ENCODE measurements at places on chromosomes 7 and 10.

GRCh38 chr10:96387161-96387560, 28.4 kb upstream of the OPALIN start:
- no peak for DNase-seq

- DNase-seq = no peak
These were observed 575 bp downstream of the PLPP4 start for GRCh38 chr10:120457431-120458172.

DNA sequence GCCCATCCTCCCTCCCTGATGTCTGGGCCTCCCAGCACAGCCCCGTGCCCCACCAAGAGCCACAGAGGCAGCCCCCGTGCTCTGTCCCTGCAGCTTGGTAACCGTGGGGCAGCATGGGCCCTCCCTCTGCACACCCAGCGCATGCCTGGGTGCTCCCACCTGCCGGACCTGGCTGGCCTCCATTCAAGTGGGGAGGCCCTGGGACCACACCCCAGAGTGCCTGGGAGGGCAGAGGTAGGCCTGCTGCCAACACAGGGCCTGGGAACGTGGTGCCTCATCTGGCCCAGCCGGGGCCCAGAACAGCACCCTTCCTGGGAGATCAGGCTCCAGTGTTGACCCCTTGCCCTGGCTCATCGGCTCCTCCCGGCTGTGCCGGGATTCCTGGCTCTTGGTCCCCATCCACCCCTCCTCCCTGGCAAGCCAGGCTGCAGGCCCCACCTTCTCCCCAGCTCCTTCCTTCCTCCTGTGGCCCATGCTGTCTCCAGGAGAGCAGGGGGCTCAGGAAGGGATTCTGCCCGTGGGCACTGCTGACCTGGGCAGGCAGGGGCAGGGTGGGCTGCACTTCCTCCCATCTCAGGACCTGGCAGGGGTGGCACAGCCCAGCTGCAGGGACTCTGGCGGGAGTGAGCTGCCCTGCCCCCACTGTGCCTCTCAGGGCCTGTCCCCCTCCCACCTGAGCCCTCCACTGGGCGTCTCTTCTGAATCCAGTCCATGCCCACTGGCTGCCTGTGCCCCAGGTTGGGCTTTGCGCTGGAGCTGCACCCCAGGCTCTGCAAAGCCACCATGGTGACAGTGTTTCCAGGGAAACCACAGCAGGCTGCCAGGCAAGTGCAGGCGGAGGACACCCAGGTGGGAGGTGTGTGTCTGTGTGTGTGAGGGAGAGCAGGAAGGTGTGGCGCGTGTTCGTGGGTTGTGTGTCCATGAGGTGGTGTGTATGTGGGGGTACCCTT, 32.6 kb downstream of the PWWP2B start:
- no peak for DNase-seq

DNA sequence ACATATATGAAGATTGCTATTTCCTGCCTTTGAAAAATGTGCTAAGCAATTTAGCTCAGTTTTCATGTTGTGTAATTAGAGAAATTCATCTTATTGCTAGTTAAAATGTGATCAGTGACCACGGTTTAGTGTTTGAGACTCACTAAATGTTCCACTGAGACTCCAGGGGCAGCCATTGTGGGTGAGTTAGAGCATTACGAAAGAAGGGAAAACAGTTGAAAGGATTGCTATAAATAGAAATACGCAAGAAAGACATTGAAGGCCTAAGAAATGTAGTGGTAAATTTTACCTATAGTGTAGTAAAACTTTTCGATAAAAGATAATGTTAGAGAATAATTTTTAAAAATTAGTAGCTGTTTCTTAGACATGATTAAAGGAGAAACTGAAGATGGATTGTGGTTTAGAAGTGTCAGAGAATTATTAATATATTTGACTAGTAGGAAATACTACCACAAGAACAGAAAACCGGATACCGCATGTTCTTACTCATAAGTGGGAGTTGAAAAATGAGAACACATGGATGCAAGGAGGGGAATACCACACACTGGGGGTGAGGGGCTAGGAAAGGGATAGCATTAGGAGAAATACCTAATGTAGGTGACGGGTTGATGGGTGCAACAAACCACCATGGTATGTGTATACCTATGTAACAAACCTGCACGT, 394.5 kb downstream of the SEMA3D start:
- no peak for DNase-seq

GRCh38 chr10:11598712-11599397, 12.6 kb downstream of the USP6NL start:
- DNase-seq = no peak

- no peak for DNase-seq
These were observed 2.2 kb downstream of the GIMAP4 start for GRCh38 chr7:150569245-150569955.

- no peak for DNase-seq
These were observed 319.0 kb downstream of the PLXNA4 start for GRCh38 chr7:132257253-132257652.

DNA sequence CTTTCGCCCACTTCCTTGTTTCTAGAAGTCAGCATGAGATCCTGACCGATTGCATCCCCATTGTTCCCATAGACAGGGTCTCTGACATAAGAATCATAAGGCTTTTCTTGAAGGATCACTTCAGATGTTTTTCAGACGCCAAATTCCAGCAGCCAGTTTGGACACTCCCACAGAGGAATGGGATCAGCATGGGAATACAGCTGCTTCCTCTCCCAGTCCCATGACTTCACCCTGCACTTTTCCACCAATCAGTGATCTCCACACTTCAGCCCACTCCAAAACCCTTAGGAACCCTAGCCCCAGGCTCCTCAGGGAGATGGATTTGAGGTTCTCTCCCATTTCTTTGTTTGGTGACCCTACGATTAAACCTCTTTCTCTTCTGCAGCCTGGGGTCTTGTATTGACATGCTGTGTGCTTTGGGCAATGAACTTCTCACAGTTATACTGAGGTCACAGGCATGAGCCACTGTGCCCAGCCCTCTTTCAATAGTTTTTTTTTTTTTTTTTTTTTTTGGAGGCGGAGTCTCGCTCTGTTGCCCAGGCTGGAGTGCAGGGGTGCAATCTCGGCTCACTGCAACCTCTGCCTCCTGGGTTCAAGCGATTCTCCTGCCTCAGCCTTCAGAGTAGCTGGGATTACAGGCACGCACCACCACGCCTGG, 52.8 kb upstream of the CHST3 start:
- no peak for DNase-seq

GRCh38 chr10:124944982-124945381, 3.1 kb downstream of the ZRANB1 start:
- no peak for DNase-seq

DNA sequence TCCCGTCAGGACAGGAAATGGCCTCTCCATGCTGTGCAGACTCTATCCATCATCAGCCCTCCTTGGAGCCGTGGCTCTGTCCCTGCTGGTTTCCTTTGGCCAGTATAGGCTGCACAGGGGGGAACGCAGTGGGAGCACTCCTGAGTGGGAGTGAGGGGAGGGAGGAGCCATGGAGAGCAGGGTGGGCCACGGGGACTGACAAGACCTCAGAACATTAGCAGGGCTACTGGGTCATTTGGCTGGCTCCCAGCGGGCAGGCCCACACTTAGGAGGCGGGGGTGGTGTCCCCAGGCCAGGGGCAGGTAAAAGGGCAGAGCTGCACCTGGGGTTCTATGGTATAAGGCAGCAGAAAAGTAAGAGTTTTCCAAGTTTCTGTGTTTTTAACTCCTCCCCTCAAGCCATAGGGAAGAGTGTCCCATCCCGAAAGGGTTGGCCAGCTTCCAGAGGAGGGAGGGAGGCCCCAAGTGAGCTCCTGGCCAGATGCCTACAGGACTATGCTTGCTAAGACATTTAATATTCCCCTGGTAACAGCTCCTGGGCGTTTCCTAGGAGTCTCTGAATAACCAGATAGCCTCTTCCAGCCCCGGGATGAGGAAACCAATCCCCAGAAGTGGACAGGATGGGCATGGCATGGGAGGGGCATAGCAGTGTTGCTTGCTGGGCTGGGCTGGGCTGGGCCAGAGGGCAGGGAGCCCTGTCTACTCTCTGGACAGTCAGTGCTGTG, 5.5 kb upstream of the OPN4 start:
- no peak for DNase-seq

DNA sequence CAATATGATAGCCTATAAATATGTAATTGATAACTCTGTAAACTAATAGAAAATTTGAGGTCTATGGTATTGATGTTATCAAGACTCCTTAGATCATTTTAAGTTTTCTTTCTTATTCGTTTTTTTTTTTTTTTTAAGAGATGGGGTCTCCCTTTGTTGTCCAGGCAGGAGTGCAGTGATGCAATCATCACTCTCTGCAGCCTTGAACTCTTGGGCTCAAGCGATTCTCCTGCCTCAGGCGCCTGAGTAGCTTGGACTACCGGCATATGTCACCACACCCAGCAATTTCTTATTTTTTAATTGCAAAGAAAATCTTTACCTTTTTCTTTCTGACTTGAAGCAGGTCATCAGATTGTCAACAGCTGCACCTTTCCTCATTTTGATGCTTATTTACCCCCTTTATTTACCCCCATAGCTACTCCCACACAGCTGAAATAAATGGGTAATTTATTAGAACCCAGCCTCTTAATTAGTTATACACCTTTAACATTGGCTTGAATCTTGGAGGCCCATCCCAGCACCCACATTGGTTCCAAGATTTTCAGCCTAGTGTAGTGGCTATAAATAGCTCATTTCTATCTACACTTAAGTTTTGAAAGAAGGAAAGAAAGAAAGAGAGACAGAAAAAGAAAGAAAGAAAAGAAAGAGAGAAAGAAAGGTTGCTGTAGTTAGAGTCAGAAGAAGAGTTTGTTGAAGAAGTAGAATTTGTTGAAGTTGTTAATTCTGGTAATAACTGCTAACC, 38.3 kb downstream of the ARL4A start:
- no peak for DNase-seq

- DNase-seq = no peak
These were observed 160.2 kb downstream of the ETV1 start for GRCh38 chr7:13829231-13829630.

DNA sequence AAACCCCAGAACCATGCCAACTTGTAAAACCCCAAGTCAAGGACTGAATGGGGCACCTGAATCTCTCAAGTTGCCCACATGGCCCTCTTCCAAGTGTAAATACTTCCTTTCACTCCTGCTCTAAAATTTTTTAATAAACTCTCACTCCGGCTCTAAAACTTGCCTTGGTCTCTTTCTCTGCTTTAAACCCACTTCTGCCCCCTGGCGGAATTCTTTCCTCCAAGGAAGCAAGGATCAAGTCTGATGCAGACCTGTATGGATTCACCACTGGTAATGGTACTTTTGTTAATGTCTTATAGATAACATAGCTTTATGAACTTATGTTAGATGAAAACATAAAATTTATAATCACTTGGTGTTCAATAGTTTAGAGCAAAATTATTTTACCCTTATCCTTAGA, 33.8 kb downstream of the SLC16A9 start:
- no peak for DNase-seq

DNA sequence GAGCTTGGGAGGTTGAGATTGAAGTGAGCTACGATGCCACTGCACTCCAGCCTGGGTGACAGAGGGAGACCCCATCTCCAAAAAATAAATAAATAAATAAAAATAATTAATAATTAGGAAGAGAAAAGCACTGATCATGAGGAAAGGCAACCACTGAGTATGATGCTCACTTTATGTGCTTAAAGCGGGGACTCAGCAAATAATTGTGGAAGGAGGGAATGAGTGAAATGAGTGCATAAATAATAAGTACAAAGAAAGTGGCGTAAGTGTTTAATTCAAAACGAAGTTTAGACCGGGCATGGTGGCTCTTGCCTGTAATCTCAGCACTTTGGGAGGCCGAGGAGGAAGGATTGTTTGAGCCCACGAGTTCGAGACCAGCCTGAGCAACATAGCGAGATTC, 94.9 kb upstream of the MKLN1 start:
- no peak for DNase-seq

DNA sequence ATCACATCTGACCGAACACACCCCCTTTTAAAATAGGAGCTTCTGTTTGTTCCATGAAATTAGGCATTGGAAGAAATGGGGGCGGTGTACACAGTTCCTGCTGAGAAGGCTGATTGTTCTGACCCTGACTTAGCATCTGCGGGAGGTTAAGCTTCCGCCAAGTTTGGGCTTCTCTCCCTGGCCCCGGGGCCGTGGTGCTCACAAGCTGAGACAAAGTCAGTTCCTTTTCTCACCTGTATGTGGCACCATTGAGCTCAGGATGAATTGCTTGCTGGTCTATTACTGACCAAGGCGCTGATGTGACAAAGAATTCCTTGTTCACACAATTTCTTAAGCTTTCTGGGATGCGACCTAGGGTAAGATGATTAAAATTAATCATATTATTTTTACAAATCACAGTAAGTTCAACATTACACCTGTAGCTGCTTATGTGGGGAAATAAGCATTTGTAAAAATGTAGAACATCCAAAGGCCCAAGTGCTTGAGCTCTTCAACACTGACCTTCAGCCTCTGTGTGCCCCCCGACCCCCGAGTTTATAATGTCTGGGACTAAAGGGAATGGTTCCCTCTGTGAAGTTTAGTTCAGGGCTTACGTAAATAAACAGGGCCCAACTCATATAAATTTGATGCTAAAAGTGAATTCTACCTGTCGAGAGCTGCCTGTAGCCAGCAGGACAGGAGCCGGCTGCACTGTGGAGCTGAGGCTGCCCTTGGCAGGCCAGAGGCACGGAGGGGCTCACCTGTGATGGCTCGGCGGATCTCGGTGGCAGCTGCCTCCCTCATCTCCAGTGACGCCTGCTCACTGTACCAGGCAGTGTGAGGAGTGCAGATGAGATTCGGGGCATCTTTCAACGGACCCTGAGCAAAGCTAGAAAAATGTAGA, 50.8 kb downstream of the ZRANB1 start:
- no peak for DNase-seq

DNA sequence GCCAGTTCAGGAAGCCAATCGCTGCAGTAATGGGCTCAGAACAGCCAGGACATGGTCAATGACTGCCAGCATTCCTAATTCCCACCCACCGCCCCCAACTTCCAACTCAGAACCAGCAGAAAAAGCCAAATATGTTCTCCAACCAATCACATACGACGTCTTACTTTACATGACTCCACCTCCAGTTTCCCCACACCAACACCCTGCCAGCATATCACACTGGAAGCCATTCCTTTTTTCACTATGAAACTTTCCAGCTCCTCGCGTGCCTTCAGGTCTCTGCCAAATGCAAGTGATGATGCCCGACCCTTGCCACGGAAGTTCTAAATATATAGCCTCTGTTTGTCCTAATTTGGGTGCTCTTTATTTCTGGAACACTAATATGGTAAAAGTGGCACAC, 12.5 kb downstream of the NPS start:
- DNase-seq = no peak

DNA sequence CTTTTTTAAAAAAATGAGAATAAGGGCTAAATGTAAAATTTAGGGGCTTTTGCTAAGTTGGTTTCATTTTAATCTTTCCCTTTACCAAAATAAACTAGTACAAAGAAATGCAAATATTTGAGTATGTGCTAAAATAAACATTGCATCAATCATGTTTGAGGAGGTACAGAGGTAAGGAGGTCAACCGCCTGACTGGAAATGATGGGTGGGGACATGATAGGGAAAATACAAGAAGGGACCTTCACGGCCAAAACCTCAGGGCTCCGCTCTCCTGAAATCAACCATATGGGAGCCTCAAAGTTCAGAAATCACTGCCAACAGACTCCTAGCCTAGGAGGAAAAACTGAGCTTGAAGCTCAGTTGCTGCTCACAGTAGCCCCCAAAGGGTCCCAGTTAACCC, 207.6 kb downstream of the AHR start:
- no peak for DNase-seq

GRCh38 chr7:2257651-2258050, 15.6 kb downstream of the NUDT1 start:
- DNase-seq = no peak

- no peak for DNase-seq
These were observed 188.8 kb upstream of the TCF7L2 start for GRCh38 chr10:112761256-112761655.
